ENCODE measurements at places on chromosomes 6 and 20.

- peak; percentile 23 for DNase-seq
These were observed 257.8 kb downstream of the CDC5L start for GRCh38 chr6:44645276-44645675.

DNA sequence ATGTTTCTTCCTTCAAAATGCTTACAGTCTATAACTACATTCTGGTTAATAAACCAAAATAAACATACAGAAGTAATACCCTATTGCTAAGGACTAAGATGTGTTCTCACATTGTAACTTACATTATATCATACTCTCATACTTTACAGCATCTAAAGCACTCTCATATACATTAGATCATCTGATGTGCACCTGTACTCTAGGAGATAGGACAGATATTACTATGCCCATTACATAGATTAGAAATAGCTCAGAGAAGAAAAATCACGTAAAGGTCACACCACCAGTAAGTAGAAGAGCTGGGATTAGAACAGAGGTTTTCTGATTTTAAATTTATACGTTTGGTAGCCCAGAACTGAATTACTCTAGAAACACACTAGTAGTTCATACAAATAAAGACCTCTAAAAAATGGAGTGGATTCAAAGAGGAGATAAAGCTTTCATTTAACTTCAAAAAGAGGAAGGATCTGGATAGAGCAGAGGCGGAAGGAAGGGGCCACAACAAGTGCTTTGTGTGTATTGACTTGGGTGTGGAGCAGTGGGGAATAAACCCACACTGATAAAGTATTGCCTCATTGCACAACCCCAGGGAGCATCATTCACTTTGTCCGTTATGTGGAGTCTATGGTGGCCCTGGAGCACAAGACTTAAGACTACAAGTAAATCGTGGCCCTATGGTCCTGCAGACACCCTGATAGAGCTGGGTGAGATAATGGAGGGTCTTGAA is 30.9 kb downstream of the SLC2A12 start:
- no peak for DNase-seq

DNA sequence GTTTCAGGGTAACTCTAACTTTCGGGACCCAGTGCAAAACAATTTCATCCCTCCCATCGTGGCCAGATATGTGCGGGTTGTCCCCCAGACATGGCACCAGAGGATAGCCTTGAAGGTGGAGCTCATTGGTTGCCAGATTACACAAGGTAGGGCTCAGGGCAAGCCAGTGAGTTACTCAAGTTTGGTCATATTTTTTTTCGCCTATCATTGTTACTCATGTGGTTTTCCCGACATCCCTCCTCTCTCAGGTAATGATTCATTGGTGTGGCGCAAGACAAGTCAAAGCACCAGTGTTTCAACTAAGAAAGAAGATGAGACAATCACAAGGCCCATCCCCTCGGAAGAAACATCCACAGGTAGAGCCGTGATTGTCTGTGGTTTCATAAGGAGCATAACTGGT is 58.2 kb downstream of the DCBLD1 start:
- no peak for DNase-seq

DNA sequence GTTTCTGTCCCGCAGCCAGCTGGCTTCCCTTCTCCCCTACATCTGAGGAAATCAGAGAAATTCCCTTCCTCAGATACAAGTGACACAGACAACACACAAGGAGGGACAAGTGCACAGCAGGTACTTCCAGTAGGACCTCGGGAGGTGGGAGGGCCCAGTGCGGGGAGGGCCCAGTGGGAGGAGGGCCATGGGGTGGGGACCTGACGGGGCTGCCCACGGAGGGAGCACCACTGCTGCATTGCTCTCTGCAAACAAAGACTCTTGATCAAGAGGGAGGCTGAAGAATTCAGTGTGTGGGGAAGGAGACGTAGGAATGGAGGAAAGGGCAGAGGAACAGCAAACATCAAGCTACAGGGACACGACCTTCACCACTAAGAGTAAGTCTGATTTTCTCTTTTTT is 9.0 kb downstream of the TAP2 start:
- no peak for DNase-seq

DNA sequence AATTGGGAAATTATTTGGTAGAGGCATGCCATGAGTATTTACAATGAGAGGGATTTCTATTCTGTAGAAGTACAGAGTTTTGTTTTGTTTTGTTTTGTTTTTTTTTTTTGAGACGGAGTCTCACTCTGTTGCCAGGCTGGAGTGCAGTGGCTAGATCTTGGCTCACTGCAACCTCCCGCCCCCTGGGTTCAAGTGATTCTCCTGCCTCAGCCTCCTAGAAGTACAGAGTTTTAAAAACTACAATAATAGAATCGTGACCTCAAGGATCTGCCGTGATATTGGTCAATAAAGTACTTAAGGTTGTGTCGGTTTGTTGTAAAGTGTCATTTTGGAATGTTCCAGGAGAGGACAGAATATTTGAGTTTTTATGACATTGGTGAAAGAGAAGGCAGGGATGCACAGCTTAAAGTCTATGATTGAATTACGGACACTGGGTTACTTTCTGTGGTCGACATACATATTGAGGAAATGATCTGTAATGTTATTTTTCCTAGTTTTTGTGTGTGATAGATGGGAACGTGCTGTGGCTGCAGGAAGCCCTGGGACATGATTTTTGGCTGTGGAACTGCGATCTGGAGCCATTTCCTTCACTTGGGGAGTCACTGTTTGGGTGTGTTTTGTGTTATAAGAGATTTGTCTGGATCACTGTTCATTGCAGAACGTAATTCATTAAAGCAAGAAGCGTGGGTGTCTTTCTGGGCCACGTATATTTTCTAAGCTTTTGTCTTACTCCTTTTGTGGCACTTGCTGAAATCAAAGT is 59.6 kb downstream of the TIAM2 start:
- DNase-seq = no peak

- no peak for DNase-seq
These were observed 34.9 kb downstream of the RNF24 start for GRCh38 chr20:3980260-3981131.

DNA sequence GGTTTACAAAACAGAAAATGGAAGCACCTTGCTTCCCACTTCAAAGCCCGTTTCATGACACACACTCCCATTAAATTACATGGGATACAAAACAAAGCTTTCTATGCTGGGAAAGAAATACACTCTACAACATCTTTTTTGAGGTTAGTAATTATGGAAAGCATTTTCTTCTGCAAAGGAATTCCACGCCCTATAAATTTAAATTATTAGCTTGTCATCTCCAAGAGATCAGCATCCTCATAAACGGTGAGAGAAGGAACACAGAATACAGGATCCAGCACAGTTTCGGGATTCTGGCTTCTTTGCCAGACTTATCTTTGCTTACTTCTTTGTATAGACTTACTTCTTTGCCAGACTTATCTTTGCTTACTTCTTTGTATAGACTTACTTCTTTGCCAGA is 1.3 kb upstream of the SMPDL3A start:
- no peak for DNase-seq

DNA sequence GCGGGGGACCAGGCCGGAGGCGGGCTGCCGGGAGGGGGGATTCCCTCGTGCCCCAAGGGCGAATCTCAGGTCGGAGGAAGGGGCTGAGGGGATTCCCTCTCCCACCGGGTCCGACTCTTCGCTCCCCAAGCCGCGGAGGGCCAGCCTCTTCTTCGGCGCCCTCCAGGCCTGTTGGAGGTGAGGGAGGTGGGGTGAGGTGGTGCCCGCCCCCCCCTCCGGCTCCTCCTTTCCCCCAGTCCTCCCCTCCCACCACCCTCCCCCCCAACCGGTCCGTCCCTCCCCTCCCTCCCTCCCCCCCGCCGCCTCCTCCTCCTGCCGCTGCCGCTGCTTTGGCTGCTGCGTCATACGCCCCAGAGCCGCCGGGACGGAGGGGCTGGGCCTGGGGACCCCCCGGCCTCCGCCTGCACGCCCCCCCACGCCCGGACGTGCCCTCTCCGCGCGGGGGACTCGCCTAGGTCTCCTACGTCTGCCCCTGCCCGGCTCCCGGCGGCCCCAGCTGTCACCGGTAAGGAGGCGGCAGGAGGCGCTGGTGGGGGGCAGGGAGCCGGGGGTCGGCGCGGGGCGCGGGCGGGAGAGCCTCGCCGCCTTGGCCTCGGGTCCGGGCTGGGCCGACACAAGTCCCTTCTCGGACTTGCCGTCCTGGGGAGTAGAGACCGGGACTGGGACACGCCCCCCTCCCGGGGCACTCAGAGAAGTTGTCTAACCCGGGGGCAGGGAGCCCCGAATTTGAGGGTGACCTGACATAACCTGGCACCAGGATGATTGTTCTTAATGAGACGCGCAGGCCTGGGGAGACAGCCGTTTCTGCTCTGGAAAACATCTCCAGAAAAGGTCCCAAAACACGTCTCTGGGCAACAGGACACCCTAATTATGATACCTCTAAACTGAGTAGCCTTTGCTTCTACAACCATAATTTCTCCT is at the start of gene PHF1:
TSS of gene PHF1 (plus strand) at position 304 of the 921 bp plus-strand sequence. CDS start 1,250 bp downstream, outside the sequence.
- DNase-seq = no peak

DNA sequence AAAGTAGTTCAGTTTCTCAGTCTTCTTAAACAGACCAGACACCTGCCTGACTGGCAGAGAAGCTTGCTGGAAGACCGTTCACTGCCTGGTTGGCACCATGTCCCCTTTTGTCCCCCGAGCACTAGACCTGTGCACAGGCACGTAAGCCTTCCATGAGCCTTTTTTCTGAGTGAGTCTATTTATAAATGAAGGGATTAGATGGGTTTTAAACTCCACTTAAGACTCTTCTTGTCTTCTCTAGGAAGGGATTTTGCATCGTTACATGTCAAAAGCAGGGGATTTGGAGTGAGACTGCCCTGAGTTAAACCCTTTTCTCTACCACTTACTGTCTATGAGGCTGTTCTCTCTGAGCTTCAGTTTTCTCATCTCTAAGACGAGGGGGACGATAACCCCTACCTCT is 37.6 kb downstream of the STK35 start:
- no peak for DNase-seq

GRCh38 chr20:52446421-52447224 is 255.0 kb upstream of the ZFP64 start:
- DNase-seq = no peak

DNA sequence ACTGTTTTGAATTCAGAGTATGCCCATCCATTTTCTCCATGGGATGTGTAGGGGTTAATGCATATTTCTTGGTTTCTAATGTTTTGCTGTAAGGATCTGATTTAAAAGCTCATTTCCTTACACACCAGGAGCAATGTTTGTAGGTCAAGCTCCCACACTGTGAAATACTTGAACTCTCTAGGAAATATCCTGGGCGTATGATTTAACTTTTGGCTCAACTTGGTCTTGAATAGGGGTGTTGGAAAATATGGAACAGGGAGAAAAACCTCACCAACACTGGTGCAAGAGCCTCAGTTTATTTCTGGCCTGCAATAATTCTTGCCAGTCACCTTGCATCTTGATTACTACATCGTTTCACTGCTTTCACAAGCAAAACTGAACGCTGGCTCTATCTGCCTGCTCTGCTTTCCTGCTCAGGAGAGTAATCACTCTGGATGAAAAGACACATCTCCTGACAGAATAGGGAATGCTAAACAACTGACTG is 25.1 kb upstream of the RFPL4B start:
- no peak for DNase-seq

GRCh38 chr6:143528164-143528811 is 16.8 kb upstream of the FUCA2 start:
- DNase-seq = no peak

DNA sequence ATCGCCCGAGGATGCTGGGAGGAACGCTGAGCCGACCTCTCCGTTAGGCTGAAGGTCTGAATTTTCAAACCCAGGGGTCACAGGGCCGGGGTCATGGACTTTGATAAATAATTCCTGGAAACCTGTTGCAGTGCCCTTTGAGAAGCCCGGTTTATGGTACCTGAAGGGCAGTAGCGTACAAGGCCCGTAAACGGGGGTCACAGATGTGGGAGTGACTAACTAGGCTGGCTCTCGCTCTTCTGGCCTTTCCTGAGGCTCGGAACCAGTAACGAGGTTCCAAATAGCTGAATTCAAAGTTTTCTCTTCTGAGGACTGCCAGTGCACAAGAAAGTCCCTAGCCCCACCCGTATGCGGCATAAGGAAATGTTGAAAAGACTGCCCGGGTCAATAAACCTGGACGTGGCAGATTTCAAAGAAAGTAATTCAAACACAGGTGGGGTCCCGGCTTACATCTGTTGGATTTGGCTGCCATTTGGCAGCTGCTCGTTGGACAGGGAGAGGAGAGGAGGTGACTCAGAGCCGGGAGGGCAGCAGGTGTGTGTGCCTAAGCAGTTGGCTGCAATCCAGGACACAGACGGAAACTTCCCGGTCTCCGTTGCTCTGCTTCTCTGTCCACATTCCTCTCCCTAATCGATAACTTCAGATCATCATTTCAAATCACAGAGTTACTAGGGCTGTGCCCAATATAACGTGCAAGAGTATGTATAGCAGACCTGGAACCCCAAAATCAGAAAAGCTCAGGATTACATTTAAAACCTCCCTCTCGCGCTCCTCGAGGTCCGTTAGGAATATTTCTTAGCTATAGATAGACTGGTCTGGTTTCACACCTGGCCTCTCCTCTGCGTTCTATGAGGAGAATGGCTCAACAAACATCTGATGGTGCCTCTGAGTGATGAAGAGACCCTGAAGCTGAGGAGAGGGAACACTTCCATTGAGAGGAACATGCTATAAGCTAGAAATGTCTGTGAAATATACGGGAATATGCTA is 765 bp upstream of the GMDS start:
- peak; percentile 97 for DNase-seq

DNA sequence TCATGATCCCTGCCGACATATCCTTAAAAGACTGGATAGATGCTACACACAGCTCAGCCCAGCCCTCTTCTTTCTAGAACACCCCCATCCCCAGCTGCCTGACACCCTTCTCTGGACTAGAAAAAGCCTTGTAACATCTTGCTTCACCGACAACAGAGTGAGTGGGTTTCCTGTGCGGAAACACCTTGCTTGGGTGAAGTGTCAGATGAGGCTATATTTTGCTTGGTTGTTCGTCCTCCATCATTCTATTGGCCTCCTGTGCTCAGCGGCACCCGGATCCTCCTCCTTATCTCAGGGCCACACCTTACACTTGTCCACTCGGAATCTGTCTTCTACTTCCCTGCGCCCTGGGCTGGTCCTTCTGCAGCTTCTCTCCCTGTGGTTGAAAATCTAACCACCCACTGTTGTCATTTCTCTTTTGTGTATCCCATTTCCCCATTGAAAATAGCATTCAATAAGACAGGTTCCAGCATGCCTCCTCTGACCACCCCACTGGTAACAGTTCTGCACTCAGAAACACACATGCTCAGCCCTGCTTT is 101.3 kb upstream of the MLN start:
- DNase-seq = no peak

- no peak for DNase-seq
These were observed 182.2 kb upstream of the RREB1 start for GRCh38 chr6:6925391-6926164.

DNA sequence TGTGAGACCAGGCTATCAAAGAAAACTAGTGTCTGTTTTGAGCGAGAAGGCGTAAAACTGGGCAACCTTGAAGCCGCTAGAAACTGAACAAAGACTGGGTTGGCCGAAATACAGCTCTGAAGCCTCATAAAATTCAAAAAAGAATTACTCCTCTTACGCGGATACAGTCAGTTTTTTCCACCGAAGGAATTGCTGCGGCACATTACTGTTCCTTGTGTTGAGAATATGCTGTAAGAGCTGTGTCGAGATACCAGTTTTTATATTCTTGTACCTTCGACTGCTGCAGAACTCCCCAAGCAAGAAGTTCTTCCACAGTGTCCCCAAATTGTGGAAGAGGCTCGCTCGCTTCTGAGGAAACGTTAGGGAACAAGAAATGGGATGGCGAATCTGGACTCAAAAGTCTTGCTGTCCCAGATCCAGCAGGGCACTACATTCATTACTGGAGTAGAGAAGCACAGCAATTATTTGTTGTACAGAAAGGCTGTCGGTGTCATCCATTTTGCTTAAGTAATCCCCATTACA is 523 bp upstream of the COX7A2 start:
- DNase-seq = no peak

GRCh38 chr6:31120151-31120915 is at the start of gene CDSN:
CDSN (minus strand) TSS chr6:31120446; CDS start chr6:31120419, 27 bp downstream.
- no peak for DNase-seq
